ENCODE measurements at places on chromosomes 3 and 15. TPM values are rescaled to one million over a fixed set of nuclear protein-coding genes. Genes with fewer than 3 reads are reported as not detected.

DNA sequence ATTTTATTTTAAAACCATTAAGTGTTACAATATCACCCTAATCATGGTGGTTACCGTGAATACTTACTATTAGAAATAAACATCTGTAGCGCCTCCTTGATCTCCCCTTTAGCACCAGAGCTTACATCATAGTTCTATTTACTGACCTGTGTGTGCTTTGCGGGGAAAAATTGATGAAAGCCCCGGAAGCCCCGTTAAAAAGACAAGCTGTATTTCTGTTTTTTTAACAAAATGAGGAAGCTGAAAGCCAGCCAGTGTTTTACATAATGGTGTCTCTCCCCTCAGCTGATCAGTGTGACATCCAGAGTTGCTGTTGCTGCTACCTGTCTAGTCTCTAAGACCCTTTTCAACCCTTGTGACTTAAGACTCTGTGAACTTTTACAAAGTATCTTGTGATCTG lies 100.8 kb downstream of the OPA1 start:
- no peak for DNase-seq

The SPATA12 gene
- polyA plus RNA-seq = not detected

DNA sequence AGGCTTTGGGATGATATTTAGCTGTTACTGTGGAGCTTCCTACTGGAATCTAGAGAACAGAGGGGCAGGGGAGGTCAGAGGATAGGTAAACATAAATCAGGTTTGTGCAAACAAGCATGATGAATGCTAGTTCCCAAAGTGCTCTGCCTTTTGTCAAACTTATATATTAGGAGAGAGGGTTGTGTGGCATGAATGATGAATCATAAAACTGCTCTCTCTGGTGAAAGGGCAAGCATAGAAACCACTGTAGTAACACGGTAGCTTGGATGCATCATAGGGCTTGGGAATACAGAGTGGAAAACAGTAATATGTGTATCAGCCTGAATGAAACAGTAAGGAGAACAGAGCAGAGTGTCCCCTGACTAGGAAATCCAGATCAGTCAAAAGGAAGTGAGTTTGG lies 486.7 kb downstream of the IL5RA start:
- DNase-seq = no peak

DNA sequence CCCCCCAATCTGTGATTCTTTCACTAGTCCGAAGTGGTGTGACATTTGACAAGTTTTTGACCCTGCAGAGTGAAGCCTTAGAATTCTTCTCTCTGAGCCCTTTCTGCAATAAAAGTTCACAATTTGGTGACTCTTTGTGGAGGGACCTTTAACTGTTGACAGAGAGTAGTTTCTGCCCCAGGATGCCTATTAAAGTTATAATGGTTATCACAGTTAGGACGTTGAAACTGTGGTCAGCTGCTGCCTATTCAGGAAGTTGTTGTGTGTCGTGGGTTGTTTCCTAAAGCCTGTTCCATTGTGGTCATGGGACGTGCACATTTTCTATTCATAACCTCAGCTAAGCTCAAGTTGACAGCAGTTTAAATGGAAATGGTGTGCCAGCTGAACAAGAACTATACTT lies 274.5 kb downstream of the NEK10 start:
- no peak for DNase-seq

GRCh38 chr3:10140996-10141546 lies 507 bp upstream of the VHL start:
- DNase-seq = no peak

DNA sequence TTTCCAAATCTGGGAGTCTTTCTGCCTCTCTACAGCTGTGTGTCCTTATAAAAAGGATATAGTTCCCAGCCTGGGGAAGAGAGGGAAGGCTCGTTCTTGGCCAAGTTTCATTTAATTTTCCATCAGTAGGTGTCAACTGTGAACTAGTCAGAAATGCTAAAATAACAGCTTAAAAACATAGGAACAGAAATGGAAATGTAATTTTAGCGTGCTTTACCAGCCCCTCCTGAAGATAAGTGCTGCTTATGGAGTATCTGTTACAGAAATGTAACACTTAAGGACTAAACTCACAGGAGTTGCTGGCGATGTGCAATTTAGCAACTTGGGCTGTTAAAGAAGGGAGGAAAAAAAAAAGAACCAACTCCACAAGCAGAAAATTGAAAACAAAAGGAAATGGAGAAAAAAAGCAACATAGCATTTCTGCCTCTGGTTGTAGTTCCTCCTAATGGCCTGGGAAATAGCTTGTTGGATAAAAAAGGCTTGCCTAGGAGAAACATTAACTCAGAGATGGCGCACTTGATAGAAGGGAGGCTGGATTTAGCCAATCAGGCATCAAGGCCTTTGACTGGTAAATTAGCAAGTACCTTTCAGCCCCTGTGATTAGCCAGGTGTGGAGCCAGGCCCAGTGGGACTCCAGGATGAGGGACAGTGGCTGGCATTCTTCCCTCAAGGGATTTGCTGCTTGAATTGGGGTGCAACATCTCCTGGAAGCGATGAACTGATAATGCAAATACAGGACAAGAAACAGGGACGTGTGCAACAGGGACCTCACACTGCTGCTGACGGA lies 84.3 kb downstream of the RPLP1 start:
- peak; percentile 90 for DNase-seq

GRCh38 chr3:100333970-100334487 lies 528 bp upstream of the NIT2 start:
- DNase-seq = no peak

- no peak for DNase-seq
These were observed 57.8 kb downstream of the ZNF621 start for GRCh38 chr3:40582401-40583027.

The ROBO2 gene
- 1.6 TPM for polyA plus RNA-seq

DNA sequence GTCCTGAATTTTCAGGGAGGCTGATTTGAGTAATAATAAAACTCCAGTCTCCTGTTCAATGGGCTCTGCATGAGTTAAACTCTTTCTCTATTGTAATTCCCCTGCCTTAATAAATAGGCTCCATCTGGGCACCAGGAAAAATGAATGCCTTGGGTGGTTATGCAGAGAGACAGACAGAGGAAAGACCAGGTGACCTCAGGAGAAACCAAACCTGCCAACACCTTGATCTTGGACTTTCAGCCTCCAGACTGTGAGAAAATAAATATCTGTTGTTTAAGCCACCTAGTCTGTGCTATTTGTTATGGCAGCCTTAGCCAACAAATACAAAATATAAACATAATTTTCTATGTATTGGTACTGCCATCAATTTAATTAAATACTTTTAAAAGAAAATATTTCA lies 64.8 kb upstream of the RAP2B start:
- DNase-seq = no peak

DNA sequence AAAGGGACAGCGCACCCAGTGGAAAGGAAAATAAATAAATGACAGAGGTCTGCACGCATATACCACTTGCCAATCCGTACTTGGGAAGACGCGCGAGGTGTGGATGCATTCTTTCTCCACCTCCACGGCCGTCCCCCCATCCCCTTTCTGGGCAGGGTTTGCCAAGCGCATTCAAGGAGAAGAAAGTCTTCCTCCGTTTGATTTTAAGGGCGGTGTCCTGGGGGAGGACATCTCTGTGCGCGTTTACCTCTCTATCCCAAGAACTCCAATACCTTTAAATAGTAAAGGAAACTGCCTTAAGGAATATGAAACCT lies 576 bp upstream of the MB21D2 start:
- DNase-seq = no peak

DNA sequence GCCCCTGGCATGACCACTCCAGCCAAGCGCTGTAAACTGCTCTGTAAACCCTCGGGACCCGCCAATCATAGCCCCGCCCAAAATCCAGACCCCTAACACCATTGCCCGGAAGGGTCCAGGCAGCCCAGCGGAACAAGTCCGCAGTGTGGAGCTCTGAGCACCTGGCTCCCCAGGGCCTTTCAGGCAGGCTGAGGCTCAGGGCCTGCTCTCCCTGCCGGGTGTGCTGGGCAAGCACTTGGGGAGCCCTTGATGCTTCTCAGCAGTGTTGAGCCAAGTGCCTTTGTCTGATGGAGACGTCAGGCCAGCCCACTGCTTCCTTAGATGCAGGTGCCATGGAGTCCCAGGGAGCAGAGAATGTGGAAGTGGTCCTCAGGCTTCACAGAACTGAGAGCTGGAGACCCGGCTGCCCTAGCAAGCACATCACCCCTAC lies 106.2 kb downstream of the TLE3 start:
- DNase-seq = no peak

DNA sequence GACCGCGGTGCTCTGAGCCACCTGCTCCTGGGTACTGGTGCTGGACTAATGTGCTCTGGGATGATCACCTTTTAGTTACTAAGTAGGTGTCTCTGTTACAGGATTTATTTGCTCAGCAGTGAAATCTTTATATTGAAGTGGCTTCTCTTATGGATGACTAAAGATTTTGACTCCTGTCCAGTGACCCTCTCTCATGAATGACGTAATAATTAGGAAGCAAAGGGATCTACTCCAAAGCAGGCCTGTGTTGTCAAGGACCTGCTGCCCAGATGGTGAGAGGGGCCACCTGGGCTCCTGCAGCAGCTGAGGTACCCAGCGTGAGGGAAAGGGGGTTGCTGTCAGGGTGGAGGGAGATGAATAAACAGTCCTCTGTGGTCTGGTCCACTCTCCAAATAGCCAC lies 263.6 kb downstream of the GABRG3 start:
- DNase-seq = no peak

Data from kidney (tissue), 22 donors.